ENCODE measurements at places on chromosomes 5 and 9.
A peak's percentile ranks its signal among the peaks of the same experiment; 100 is the strongest.

DNA sequence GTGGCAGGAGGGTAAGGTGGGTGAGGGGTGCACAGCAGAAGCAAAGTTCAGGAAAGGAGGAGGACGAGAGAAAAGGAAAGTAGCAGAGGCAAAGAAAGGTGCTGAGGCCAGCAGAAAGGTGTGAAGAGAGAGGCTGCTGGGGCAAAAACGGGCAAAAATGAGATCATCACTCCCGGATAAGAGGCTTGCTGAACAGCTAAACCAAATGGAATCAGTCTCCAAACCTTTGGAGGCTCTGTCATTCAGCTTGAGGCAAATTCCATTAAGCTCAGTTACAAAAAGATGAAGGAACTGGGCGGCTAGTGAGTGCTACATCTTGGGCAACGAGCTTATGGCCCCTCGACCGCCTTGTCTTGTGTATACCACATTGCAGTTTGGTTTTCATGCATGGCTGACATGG lies 136.4 kb downstream of the FSTL4 start:
- DNase-seq, result no peak
- H3K36me3 ChIP-seq, result no peaks in the 10 kb centered on the region
- peaks cover 15% of the 10 kb centered on the region for H3K4me1 ChIP-seq
- H3K27ac ChIP-seq, result no peak overlapping the region
- no peak overlapping the region for H3K4me3 ChIP-seq

GRCh38 chr9:134212809-134213507 lies 48.6 kb upstream of the RNU6ATAC start:
- H3K27ac ChIP-seq, result no peak overlapping the region
- H3K27me3 ChIP-seq, result no peaks in the 10 kb centered on the region
- no peaks in the 10 kb centered on the region for H3K4me1 ChIP-seq
- no peak for DNase-seq

- peaks cover 19% of the 10 kb centered on the region for H3K4me1 ChIP-seq
- DNase-seq, result no peak
- no peaks in the 10 kb centered on the region for H3K27me3 ChIP-seq
- H3K36me3 ChIP-seq, result no peaks in the 10 kb centered on the region
- H3K4me3 ChIP-seq, result peak overlapping the region; percentile 50
These were observed 287.0 kb downstream of the GAS1 start for GRCh38 chr9:86660146-86660943.

- H3K36me3 ChIP-seq, result no peaks in the 10 kb centered on the region
- no peaks in the 10 kb centered on the region for H3K27me3 ChIP-seq
- peak overlapping the region; percentile 78 for H3K4me3 ChIP-seq
- peak overlapping the region; percentile 33 for H3K27ac ChIP-seq
These were observed 403 bp downstream of the NINJ1 start for GRCh38 chr9:93133681-93134014.

DNA sequence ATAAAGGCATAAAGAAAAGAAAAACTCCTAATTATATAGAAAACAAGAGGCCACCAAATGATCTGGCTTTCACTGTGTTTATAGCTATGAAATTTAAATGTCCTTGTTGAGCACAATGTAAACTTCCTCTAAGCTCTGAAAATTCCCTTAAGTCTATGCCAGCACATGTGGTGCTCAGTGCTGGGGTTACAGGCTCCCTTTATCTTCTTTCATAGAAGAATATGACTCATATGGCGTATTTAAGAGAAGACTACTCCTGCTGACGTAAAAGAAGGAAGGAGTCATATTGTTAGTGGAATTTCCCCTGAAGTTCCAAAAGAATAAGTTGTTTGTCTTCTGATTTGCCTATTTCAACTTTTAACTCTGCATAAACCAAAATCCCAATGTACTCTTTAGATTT lies 30.4 kb downstream of the RNF145 start:
- H3K36me3 ChIP-seq, result no peaks in the 10 kb centered on the region
- peak overlapping the region; percentile 56 for H3K4me3 ChIP-seq
- peaks cover 49% of the 10 kb centered on the region for H3K4me1 ChIP-seq
- no peaks in the 10 kb centered on the region for H3K27me3 ChIP-seq
- peak overlapping the region; percentile 96 for H3K27ac ChIP-seq

GRCh38 chr5:158841481-158842276 lies 258.0 kb downstream of the EBF1 start:
- H3K4me1 ChIP-seq, result no peaks in the 10 kb centered on the region
- H3K4me3 ChIP-seq, result no peak overlapping the region
- H3K27me3 ChIP-seq, result peaks cover 31% of the 10 kb centered on the region

DNA sequence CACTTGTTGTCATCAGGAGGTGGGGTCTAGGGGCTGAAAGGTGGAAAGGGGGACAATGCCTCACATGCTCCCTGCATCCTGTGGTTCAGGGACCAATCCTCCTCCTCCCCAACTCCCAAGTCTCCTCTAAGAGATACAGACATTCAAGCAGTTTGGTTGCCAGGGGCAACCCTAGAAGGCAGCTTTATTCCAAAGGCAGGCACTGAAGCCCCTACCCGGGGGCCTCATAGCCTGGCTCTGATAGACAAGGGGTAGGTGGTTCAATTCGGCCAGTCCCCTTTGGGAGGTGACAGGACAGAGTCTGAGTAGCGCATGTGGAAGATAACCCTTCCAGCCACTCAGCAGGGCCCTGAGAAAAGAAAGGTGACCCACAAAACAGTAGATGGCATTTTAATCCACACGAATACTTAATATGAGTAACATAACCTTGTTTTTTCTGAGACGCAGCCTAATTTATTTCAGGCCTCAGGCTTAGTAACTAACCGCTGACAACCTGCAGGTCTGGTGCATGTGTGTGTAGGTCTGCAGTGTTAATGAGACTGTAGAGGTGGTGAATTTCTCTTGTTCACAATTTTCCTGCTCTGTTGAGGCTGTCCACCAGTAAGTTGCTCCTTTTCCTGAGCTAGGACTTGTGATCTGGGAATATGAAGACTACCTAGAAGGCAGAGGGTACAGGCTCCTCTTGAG lies 31.3 kb upstream of the HSPA9 start:
- no peak for DNase-seq
- peaks cover 24% of the 10 kb centered on the region for H3K27me3 ChIP-seq
- H3K36me3 ChIP-seq, result no peaks in the 10 kb centered on the region
- no peak overlapping the region for H3K27ac ChIP-seq

DNA sequence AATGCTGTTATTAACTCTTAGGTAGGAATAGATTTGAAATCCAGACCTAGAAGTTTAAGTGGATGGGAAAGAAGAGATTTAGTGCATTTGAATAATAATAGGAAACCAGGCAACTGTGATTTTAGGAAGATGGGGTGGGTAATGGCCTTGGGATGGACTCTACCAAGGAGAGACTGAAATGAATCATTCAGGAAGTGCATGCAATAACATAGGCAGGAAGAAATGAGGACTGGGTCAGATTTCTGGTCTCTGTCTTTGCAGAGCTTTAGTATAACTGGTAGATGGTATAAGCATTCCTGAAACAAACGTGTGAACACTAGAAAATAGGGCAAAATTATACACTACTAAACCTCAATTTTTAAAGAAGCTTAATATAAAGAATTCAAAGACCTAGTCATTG lies 274.4 kb upstream of the CLINT1 start:
- H3K4me1 ChIP-seq, result no peaks in the 10 kb centered on the region
- no peaks in the 10 kb centered on the region for H3K36me3 ChIP-seq
- no peak overlapping the region for H3K4me3 ChIP-seq
- DNase-seq, result no peak
- no peak overlapping the region for H3K27ac ChIP-seq

DNA sequence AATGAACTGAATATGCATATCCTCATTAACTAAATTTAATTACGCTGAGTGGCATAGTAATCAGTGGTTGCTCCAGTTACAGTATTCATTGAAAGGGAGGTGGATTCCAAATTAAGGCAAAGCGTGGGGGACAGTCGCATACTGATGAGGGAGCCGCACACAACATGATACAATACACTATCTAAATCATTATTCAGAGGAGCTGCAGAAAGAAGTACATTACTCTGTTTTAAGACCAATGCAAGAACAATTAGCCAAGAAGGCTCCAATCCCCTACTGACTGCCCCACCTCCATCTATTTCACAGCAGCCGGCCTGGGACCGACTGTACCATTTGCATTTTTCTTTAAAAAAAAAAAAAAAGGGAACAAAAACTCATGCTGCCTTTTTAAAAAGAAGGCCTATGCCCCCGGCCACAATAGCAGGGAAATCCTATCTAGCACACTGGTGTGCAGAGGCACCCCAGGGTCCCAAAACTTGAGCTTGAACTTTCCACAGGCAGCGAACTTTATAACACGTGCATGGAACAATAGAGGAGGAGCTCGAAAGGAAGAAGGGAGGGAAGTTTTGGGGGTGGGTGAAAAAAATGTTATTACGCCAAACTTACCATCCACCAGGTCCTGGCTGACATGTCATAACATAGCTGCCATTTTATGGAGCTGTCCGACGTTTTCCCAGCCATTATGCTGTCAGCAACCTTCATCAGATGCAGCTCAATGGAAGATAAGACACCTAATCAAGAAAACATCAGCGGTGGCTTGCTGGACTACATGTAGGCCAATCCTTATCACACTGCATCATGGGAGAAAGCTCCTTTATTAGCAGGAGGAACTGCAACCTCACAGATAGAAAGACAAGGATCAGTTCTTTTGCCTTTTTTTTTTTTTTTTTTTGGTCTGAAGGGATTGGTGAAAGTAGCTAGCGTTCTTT lies 161.6 kb downstream of the ZDHHC21 start:
- no peaks in the 10 kb centered on the region for H3K36me3 ChIP-seq
- H3K4me3 ChIP-seq, result no peak overlapping the region
- H3K27ac ChIP-seq, result no peak overlapping the region
- no peak for DNase-seq
- no peaks in the 10 kb centered on the region for H3K4me1 ChIP-seq

- DNase-seq, result no peak
- H3K27me3 ChIP-seq, result no peaks in the 10 kb centered on the region
- H3K4me3 ChIP-seq, result no peak overlapping the region
- no peaks in the 10 kb centered on the region for H3K4me1 ChIP-seq
- no peaks in the 10 kb centered on the region for H3K36me3 ChIP-seq
These were observed 36.2 kb downstream of the PIP5K1B start for GRCh38 chr9:68741234-68741633.

GRCh38 chr5:68456756-68457217 lies 241.2 kb downstream of the PIK3R1 start:
- H3K36me3 ChIP-seq, result no peaks in the 10 kb centered on the region
- no peak for DNase-seq
- H3K4me3 ChIP-seq, result no peak overlapping the region
- no peak overlapping the region for H3K27ac ChIP-seq
- H3K4me1 ChIP-seq, result peaks cover 17% of the 10 kb centered on the region

DNA sequence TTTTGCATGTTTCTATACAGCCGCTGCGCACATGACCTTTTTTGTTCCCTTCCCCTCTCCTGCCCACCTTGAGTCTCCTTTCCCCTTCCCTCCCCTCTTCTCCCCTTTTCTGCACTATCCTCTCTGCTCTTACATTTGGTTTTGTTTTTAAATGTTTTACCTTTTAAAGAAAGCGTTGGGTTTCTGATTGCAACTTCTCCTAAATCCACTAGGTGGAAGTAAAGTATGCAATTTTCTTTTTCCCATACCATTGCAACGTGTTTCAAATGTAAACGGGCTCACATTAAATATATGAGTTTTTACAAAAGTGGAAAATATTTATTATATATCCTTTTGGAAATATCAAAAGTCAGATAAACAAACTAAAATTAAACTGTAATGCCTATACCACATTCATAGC lies 500.9 kb downstream of the DIRAS2 start:
- DNase-seq, result no peak
- no peaks in the 10 kb centered on the region for H3K36me3 ChIP-seq
- peaks cover 73% of the 10 kb centered on the region for H3K27me3 ChIP-seq
- no peak overlapping the region for H3K27ac ChIP-seq

DNA sequence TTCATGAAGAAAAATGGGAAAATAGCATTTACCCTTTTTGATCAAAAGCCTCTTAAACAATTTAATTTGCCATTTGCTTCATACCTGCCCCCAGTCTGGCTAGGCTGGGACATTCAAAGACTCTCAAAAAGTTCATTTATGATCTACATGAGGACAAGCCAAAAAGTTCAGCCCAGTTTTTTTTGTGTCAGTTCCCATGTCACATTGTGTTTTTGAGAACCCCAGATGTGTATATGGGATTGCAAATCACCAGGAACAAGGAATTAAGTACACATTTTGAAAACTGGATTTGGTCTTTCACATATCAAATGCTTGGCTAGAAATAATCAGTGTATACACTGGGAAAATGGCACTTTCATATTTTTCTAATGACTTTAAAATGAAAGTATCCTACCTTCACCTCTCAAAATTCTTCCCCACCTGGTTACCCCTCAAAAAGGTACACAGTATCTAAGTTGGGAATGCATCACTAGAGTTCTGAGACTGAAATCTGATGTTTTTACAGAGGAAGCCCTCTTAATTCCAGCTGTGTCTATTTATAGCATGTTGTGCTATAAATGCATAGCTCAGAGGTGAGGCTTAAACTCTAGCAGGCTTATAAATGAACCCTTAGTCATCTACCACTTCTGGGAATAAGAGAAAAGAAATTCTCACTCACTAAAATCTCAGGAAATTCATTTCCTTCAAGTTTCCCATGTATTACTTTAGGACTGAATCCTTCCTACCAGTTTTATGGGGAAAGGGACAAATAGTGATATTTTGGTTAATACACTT lies 9.3 kb downstream of the STOM start:
- H3K4me1 ChIP-seq, result peaks cover 93% of the 10 kb centered on the region
- no peak for DNase-seq
- H3K4me3 ChIP-seq, result peak overlapping the region; percentile 36
- H3K27ac ChIP-seq, result peak overlapping the region; percentile 57

DNA sequence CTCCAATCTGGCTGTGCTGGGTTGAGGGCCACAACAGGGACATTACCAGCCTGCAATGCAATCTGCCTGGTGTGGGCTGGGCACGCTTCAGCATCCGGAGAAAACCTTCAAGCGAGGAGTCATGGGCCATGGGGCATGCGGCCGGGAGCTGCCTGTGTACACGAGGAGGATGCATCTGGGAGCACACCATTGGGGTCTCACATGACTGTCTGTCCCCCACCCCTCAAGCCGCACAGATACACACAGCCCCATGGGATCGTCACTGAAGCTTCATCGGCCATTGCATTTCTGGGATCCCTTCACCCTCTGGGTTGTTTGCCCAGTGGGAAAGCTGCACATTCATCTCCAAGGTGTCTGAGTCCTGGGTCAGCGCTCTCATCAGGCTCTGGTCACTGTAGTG lies 9.9 kb downstream of the LCN1 start:
- H3K4me3 ChIP-seq, result no peak overlapping the region
- no peak for DNase-seq
- no peaks in the 10 kb centered on the region for H3K36me3 ChIP-seq
- H3K27ac ChIP-seq, result no peak overlapping the region
- peaks cover 13% of the 10 kb centered on the region for H3K27me3 ChIP-seq

DNA sequence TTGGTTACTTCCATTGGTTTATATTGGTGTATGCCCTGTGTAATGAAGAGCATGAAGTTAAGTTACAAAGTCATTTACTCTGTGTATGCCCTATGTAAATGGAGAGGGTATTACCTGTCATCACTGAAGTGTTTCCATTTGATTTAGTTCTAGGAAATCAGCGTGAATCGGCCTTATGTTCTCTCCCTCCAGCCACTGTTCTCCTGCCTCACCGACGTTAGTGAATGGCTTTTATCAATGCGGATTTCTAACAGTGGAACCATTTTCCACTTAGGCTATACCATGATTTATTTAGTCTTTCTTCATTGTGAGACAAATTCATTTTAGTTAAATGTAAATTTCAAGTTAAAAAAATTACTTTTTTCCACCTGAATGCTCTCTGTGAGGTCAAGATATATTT lies 327.0 kb upstream of the ADCY2 start:
- H3K27me3 ChIP-seq, result no peaks in the 10 kb centered on the region
- no peaks in the 10 kb centered on the region for H3K36me3 ChIP-seq
- no peak overlapping the region for H3K27ac ChIP-seq
- H3K4me1 ChIP-seq, result no peaks in the 10 kb centered on the region
- no peak for DNase-seq
- H3K4me3 ChIP-seq, result no peak overlapping the region

Measured in natural killer cell treated with Interleukin-12 subunit alpha and Interleukin-12 subunit beta and Interleukin-15 and Interleukin-18, amount 100 ng/mL, for 72 hours (primary cell).